ENCODE measurements at places on chromosomes 7 and 10.

- no peak for DNase-seq
Measured at GRCh38 chr10:22365644-22366434, 20.5 kb downstream of the SPAG6 start.

GRCh38 chr10:96873756-96874467, 41.8 kb downstream of the LCOR start:
- peak; percentile 27 for DNase-seq

- peak; percentile 44 for DNase-seq
Measured at GRCh38 chr10:104300736-104301292, 31.8 kb downstream of the GSTO2 start.

GRCh38 chr7:99958564-99959227, 17.1 kb downstream of the AZGP1 start:
- DNase-seq = no peak

- peak; percentile 35 for DNase-seq
Measured at GRCh38 chr7:130180571-130181262, 24.5 kb downstream of the TMEM209 start.

DNA sequence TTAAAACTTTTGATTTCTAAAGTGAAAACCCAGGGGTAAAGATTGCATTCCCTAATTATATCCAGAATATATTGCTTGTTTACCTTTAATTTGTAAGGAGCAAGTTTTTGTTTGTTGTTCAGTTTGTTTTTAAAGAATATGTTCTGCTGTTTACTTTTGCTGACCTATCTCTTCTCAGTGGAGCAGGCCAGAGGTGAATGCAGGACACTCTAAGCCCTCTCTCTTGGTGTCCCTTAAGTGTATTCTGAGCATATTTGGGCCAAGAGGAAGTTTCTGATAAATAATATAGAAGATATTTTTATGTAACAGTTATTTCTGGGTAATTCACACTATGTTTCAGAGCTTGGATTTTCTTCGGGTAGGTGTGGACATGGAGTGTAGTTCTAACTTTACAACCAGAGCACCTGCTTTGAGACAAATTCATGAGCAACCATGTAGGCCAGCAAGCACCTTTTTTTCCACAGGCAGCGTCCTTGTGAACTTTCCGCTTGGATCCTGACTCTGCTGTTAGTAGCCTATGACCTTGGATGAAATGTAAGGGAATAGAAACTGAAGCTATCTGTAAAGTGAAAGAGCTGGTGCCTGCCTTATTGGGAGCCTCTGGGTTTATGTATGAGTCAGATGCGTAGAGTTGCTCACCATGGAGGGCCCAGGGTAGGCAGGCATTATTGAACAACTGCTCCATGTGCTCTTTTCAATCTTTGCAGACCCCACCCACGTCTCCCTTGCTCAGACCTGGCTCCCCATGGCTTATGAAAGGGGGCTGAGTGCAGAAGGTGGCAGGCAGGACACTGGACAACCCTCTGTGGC, 16.1 kb downstream of the OGDH start:
- no peak for DNase-seq

- no peak for DNase-seq
Measured at GRCh38 chr7:25953859-25954258, 198.1 kb upstream of the NFE2L3 start.

GRCh38 chr10:121406823-121407545, 191.3 kb downstream of the FGFR2 start:
- DNase-seq = no peak

GRCh38 chr7:152369518-152369917, 66.3 kb downstream of the KMT2C start:
- DNase-seq = no peak

- DNase-seq = no peak
Measured at GRCh38 chr7:102064361-102065025, 222.2 kb upstream of the SH2B2 start.

DNA sequence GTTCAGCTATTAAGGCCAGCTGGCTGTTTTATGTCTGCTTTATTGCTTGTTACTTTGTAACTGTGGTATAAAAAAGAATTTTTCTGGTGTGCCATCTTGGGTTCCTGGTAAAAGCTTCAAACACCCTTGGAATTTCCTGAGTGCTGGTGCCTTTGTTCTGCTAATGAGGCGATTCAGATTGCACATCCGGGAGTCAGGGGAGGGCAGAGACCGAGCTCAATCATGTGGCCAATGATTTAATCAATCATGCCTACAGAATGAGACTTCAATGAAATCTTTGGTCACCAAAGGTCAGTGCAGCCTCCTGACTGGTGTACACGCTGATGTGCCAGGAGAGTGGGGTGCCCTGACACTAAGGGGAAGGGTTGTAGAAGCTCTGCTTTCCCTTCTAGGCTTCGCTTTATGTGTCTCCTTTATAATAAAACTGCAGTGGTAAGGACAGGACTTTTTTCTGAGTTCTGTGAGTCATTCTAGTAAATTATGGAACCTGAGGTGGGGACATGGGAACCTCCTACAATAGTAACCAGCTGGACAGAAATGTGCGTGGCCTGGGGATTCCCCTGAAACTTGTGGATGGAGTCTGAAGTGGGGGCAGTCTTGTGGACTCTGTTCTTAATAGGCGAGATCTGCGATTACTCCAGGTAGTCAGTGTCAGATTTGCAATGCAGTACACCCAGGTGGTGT, 69.4 kb upstream of the OGDHL start:
- no peak for DNase-seq

DNA sequence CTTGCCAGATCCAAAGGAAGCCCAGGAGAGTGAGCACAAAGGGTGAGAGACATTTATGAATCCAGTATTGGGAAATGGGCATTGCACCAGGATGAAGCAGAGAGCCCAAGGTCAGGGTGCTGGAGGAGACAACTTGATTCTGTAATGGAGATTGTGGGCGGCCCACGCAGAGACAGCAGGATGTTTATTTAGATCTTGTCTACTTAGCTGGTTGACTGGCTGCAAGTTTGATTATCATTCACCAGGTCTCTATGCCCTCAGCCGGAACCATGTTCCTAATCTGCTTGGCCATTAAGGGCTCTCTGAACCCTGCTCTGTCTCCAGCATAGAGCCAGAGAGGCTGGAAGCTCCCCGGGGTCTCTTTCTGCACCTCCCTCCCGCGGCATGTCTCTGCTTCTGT, 188.7 kb downstream of the PLXNA4 start:
- no peak for DNase-seq

- no peak for DNase-seq
Measured at GRCh38 chr10:86046845-86047460, 319.6 kb downstream of the GRID1 start.

GRCh38 chr10:43132867-43133787, 5.1 kb upstream of the CSGALNACT2 start:
- DNase-seq = no peak

- DNase-seq = no peak
Measured at GRCh38 chr7:133975130-133975529, 152.0 kb upstream of the LRGUK start.

DNA sequence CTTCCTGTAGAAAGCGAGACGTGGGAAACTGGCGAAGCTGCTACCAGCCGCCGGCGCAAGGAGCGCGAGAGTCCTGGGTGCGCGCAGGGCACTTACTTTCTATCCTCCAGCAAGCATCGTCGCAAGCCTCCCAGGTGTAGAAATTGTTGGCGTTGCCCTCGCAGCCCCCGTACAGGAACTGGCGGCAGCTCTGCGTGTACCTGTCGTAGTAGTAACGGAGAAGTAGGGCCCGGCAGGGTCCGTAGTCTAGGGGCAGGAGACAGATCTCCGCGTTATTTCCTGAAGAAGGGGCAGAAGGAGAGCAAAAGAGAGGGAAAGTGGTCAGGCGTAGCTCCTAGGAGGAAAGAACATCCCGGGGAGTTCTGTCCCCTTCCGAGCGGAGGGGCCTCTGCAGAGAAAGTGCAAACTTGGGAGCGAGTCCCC, 501 bp downstream of the TFPI2 start:
- DNase-seq = no peak

DNA sequence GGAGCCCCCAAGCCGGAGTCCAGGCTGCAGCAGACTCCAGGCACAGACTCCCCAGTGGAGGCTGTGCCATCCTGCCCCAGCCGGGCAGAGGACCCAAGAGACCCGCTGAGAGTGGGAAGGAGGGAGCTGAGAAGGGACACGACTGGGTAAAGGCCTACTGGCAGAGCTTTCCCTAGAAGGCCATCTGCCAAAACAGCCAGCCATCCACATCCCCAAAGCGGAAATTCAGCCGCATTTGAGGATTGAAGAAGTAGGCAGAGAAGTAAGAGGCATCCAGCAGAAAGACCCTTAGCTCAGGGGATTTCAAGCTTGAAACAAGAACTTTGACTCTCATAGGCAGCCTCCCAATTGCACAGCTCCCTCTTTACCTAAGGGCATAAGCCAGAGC, 857 bp downstream of the CPXM2 start:
- no peak for DNase-seq

GRCh38 chr10:70490142-70490541, 11.6 kb downstream of the PALD1 start:
- DNase-seq = no peak

GRCh38 chr7:32253299-32253698, 183.1 kb upstream of the PDE1C start:
- no peak for DNase-seq

DNA sequence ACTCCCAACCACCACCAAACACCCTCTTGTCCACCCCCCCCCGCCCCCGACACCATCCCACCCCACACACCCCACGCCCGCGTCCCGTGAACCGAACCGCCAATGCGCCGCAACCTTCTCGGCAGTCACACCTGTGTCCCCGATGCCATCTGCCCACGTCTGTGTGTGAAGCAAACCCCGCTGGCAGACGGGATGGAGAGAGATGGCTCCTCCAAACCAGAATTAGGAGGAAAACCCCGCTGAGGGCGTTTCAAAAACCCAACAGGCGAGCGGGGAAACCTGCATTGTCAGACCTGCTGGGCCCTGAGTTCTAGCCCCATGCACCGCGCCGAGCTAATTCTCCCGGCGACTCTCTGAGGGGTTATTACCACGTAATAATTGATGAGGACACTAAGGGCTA, 28.6 kb upstream of the KCNK18 start:
- no peak for DNase-seq

- DNase-seq = no peak
Measured at GRCh38 chr7:37510043-37510634, 61.5 kb upstream of the ELMO1 start.

- DNase-seq = no peak
Measured at GRCh38 chr7:46143949-46144917, 223.2 kb upstream of the IGFBP3 start.

DNA sequence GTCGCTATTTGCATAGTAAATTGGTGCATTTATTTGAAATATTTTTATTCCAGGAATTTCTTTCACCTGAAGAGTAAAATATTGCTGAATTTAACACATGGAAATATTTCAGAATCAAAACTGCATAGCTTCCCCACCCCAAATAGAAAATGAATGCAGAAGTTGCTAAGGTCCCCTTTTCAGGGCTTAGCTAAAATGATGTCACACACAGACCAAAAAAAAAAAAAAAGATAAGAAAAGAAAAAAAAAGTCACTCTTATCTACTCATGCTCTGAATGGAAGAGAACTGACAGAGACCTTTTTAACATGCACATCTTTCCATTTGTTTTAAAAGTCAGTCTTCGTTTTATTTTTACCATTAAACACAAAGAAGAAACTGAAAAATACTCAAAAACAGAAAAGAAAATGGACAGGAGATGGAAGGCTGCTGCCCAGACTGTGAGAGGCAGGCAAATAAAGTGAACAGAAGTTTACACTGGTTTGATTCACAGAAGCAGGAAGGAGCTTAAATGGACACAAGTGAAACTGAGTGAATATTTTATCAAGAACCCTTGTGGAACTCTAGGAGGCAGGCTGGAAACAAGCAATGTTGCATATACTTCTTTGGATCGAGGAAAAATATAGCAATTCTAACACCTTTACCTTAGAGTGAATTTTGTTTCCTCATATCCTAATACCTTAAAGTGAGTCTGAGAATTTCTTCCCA, 32.0 kb downstream of the PSMC2 start:
- DNase-seq = no peak

- DNase-seq = no peak
Measured at GRCh38 chr10:117014835-117015234, 9.8 kb upstream of the SHTN1 start.
